Calu3 (cell line): ENCODE measurements at places on chromosomes 12 and 14.

- no peak for DNase-seq
Measured at GRCh38 chr12:44551631-44552030, 324.5 kb downstream of the NELL2 start.

DNA sequence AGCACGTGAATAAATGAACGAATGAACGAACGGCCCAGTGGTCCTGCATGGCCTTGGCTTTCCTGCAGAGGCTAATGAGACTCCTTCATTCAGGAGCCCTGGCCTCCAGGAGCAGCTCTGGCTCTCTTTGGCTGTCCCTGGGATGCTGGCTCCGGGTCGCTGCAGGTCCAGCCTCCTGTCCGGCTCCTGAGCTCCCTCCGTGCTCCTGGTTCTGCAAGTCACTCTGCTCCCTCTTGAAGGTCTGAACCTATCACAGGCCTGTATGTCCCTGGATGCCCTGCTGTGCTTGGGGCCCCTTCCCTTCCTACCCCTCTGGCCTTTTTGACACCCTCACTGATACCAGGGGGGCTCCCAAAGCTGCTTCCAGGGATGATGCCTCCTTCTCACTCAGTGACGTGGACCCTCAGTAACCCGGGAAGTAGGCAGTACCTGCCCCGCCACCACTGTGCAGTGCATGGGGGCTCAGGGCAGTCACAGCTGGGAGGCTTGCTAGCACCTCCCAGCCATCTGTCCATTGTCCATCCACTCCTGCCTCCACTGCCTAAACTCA lies 133.7 kb upstream of the C14orf180 start:
- DNase-seq, result no peak

- DNase-seq, result no peak
Measured at GRCh38 chr14:51242545-51243490, 2.8 kb downstream of the TMX1 start.

DNA sequence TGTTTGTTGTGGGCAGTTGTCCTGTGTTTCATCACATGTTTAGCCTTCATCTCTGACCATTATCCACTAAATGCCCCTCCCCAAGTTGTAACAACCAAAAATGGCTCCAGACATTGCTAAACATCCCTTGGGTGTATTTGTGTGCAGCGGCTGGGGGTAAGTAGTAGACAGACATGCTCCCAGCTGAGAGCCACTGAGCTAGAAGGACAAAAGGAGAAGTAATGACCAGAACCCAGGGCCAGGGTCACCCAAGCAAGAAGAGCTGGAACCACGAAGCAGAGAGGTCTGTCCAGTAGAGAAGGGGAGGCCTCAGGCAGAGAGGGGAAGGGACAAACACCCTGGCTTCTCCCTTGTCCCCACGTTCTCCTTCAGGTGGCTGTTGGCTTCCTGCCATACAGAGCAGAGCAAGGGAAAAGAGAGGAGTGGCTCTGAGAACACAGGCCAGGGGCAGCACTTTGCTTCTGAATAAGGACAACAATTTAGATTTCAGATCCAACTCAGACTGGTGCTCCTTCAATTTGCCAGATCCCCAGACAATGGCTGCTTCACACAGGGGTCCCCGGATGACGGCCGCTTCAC lies 55.2 kb downstream of the NDUFA12 start:
- no peak for DNase-seq

- DNase-seq, result no peak
Measured at GRCh38 chr12:2413999-2414792, 361.4 kb downstream of the CACNA1C start.

DNA sequence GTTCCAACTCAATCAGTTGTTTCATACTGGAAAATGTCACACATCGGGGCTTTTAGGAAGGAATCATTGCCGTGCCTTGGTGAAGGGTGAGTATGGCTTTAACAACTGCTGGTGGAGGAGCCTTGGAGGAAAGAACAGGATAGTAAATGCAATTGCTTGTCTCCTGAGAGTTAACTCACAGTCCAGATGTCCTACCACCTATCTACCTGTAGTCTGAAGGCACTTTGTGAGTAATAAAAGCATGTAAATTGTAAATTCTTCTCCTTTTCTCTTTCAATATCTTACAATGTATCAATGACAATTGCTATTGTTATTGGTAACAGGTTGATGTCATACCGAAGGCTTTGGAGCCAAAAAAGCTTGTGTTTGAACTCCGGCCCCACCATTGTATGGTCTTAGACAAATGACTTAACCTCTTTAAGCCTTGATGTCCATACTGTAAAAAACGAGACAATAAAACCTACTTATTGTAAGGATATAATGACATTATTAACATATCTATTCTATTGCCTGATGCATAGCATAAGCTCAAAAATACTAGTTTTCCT lies 397.4 kb downstream of the ADAMTS20 start:
- DNase-seq, result no peak

DNA sequence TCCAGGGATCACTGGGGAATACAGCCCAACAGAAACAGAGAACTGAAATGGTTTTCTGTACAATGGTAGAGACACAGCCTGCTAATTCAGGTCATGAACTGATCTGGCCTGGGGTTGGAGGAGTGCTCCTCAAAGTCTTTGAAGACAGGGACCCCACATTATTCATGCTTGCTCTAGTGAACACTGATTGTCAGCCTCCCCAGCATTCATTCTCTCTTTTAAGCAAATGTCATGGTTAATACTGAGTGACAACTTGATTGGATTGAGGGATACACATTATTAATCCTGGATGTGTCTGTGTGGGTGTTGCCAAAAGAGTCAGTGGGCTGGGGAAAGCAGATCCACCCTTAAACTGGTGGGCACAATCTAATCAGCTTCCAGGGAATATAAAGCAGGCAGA lies 288.4 kb upstream of the NOS1 start:
- no peak for DNase-seq

- no peak for DNase-seq
Measured at GRCh38 chr12:73547421-73547820, 990.2 kb upstream of the ATXN7L3B start.

DNA sequence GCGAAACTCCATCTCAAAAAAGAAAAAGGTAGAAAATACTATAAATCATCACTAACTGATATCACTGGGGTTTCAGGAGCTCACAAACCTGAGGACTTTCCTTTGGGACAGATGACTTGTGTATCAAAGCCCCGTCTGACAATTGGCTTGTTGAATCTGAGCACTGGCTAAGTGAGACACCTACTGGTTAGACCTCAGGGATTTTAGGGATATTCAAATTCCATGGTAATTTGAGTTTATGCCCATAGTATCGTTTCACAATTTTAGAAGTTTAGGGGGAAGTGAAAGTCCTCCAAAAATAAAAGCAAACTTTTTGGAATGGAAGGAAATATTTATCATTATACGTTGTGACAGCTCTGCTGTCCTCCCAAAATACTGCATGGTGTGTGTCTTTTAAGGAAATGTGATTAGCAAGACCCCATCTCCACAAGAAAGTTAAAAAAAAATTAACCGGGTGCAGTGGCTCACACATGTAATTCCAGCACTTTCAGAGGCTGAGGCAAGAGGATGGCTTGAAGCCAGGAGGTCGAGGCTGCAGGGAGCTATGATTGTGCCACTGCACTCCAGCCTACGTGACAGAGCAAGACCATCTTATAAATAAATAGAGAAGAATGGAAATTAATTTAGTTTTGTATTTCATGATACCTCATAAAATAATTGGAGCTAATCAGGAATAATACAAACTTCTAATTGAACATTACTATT lies 49.2 kb downstream of the FBXL14 start:
- DNase-seq, result peak; percentile 18

DNA sequence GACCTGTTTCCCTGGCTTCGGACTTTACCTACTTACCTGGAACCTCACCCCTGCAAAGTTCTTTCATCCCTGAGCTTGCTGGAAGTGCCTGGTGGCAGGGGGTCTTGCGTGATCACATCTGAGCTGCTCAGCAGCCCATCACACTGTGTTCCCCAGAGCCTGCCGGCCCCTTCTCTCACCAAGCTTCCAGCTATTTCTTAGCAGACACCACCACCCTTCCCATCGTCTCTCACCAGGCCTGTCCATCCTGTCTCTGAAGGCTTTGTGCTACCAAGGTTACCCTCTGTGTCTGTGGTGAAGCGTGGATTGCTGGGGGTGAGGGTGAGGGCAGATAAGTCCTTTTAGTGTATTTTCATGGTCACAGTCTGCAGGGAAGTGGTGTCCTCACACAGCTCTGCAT lies 78.8 kb upstream of the NRXN3 start:
- DNase-seq, result no peak

- no peak for DNase-seq
Measured at GRCh38 chr14:20383032-20383431, 30.3 kb downstream of the TEP1 start.

DNA sequence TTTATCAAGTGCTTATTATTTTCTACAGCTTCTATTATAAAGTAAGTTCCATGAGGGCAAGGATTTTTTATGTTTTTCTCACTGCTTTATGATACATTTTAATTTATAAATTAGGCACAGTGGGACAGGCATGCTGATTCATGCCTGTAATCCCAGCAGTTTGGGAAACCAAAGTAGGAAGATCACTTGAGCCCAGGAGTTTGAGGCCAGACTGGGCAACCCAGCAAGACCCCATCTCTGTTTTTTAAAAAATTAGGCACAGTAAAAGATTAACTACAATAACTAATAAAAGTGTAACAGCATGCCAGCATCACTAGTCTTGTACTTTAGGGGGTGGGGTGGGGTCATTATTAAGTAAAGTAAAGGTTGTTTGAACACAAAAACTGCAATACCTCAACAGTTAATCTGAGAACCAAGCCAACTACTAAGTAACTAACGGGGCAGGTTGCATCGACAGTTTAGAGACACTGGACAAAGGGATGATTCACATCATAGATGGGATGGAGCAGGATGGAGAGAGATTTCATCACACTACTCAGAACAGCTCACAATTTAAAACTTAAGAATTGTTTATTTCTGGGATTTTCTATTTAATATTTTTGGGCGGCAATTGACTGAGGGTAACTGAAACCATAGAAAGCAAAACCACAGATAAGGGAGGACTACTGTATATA lies 119.5 kb downstream of the PLEKHA5 start:
- no peak for DNase-seq

GRCh38 chr12:122981036-122981471 lies 573 bp downstream of the ARL6IP4 start:
- no peak for DNase-seq

DNA sequence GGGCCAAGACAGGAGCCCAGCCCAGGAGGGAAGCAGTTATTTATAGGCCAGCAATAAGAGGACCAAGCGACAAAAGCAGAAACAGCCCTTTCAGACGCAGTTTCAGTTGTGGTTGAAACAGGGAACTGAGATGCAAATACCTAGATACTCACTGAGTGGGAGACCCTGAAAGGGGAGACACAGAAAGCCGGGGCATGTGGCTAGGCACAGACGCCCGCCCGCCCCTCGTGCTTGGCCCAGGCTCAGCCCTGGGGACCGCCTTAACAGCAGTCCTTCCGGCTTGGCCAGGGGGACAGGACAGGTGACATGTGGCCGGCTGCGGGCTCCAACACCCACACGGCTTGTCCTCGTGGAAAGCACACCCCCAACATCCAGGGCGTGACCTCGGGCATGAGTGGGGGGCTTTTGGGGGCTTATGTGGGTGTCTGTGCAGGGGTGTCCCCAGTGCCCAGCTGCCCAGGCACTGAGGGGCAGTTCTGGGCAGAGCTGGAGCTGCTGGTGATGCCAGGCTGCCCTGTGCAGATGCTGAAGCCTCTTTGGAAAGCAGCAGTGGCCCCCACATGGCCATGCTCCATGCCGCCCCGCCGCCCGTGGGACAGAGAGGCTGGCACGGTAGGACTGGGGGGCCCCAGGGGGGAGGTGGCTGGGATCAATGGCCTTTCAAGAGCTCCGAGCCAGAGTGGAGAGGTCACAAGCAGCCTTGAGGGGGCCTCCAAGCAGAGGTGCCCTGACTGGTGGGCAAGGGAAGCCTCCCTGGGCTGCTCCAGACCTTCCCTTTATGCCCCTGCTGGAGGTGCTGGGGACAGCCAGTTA lies 2.1 kb downstream of the PLD4 start:
- DNase-seq, result no peak

- DNase-seq, result no peak
Measured at GRCh38 chr12:99418379-99418778, 229.2 kb upstream of the GARIN6 start.

- DNase-seq, result no peak
Measured at GRCh38 chr14:59337141-59337611, 128.0 kb downstream of the GPR135 start.

DNA sequence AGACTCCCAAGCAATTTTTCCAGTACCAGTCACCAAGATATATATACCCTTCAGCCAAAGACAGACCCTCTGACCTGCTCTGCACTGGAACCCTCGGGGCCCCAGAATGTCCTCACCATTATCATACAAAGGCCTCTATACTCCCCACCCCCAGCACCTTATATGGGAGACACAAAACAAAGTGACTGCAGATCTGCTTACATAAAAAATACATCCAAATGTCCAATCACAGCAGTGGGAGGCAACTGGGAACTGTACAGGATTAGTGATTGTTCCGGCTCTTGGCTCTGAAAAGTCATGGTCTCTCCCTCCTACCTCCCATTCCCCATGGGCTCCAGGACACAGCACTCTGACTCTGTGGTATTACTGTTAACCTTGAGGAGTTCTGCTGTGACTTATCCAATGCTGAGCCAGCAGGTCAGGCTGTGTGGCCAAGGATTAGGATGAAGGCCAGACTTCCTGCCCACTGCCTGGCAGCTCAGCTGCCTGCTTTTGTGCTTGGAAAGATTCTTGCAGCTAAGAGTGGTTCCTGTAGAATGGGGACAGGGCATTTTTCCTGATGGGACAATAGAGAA lies 13.7 kb downstream of the OXA1L start:
- DNase-seq, result no peak

GRCh38 chr12:88272456-88272855 lies 130.3 kb downstream of the TMTC3 start:
- no peak for DNase-seq

GRCh38 chr12:4116251-4117111 lies 157.1 kb upstream of the CCND2 start:
- DNase-seq, result peak; percentile 14
